ENCODE measurements at places on chromosomes 12 and 14. TPM values are rescaled to one million over a fixed set of nuclear protein-coding genes. Genes with fewer than 3 reads are reported as not detected.

The TMCC3 gene
- 4.9 TPM for total RNA-seq

GRCh38 chr12:96294831-96295230 is 100.7 kb downstream of the ELK3 start:
- DNase-seq = no peak

DNA sequence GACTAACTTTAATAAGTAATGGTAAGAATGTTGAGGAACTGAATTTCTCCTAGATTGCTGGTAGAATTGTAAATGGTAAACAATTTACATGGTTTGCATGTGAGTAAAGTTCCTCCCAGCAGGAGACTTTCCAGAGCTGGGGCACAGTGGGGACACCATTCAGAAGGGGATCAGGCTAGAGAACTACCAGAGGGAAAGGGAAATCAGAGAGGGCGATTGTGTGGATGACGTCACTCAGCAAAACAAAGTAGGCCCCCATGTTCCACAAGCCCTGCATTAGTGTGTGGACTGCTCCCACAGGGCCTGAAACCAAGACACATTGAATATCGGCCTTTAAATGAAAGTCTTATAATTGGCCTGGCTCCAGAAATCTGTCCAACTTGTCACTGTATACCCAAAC is 9.5 kb downstream of the RNASE11 start:
- no peak for DNase-seq

DNA sequence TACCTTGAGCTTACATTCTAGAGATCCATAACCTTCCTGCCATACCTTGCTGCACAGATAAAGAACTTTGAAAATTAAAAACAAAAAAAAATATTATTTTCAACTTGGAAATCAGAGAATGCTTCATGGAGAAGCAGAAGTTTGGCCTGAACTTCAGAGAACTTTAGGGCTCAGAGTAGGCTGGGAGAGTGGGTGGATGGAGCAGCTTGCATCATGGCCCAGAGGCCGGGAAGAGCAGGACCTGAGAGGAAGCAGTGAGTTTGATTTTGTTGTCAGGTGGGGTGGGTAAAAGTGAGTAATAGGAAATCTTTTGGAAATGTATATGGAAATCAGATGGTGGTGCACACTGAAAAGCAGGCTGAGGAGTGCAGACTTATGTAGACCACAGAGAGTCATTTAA is 228.5 kb upstream of the KRR1 start:
- DNase-seq = no peak

The TSHR gene
- not detected for total RNA-seq

The ANO2 gene
- 23.4 TPM for total RNA-seq

The PGF gene
- 4.6 TPM for total RNA-seq

The KRT86 gene
- not detected for total RNA-seq

- DNase-seq = no peak
Observed at GRCh38 chr12:112029301-112029700, 16.1 kb downstream of the ERP29 start.

The ELK3 gene
- total RNA-seq = 18.4 TPM

The OGFOD2 gene
- 14.1 TPM for total RNA-seq

- DNase-seq = no peak
Observed at GRCh38 chr12:91940826-91941570, 204.6 kb downstream of the BTG1 start.

DNA sequence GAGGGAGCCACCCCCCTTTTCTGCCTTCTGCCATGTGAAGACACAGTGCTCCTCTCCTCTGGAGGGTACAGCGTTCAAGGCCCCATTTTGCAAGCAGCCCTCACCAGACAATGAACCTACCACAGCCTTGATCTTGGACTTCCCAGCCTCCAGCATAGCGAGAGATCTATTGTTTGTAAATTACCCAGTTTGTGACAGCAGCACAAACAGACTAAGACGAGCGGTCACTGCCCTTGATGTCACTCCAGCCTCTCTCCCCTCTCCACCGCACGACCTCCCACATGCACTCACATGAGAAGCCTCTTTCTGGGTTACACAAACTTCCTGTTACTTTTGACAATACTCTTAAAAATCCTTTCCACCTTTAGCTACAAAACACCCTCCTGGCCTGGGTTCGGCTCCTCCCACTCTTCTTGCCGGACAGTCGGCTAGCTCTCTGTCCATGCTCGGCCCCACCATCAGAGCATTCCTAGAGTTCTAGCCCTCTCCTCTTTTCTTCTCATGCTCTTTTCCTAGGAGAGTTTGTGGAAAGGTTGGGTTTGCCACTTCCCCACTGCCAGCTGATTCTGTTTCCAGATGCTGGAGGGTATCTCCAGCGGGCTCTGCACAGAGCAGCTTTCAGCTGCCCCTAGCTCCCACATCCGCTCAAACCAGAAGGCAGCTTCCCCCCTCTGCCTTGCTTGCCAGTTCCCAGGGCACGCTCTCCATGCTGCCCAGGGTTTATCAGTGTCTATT is 124.3 kb downstream of the FOXN3 start:
- no peak for DNase-seq

GRCh38 chr14:99570544-99571302 is 33.3 kb downstream of the CCDC85C start:
- DNase-seq = no peak

DNA sequence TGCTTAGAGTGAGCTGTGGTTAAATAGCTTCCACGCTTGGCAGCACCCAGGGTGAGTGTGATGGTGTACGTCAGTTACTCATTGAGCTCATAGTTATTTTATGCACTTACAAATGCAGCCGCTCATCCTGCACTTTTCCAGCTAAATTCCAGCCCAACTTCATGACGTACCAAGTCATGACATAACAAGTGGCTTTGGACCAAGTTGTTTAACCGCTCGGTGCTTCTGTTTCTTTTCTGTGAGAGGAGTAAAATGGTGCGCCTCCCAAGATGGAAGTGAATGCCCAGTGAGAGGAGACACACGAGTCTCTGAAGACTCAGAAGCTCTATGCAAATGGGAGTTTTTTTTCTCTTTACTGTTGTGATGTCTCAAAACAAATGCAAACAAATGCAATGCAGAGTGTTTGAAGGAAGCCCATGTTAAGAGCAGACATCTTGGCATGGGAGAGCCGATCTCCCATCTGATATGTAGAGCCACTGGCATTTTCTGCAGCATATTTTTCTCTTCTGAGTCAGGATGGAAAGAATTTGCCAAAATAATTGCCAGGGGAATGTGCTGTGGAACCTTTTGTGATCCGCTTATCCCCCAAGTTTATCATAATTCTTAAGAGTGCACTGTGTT is 72.2 kb downstream of the FBXW8 start:
- no peak for DNase-seq

GRCh38 chr12:117047810-117048584 is 51.2 kb downstream of the TESC start:
- DNase-seq = peak; percentile 70

DNA sequence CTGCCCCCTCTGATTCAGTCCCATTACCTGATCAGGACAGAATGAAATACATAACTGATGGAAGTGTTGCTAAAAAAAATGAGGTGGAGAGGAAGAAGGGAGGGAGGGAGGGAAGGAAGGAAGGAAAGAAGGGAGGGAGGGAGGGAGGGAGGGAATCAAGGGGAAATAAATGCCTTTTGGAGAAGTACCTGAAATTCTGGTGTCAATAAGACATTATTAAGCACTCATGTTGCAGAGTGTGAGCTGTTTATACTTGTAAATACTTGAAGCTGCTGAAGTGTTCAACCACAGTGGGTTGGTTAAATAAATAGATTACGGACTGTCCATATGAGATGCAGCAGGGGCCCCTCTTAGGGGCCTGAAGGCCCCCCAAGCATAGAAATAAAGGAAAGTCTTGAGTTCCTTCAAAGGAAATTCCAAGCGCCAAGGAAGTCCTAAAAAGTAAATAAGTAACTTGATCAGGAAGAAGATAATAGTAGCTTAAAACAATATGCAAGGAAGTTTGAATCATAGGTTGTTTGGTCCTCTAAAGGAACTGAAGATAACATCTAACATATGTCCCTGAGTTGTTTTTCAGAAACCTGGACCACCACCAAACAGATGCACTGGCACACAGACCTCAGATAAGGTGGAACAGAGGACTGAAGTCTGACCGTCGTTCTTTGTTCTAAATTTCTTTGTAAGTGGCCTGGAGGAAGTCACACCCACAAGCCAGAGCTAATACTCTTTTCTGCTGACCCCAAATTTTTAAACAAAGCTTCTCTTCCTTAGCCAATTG is 110.8 kb downstream of the SEC23A start:
- no peak for DNase-seq

The ING4 gene
- total RNA-seq = 16.8 TPM

The FAM90A1 gene
- total RNA-seq = 0.62 TPM

The ACSM4 gene
- not detected for total RNA-seq

- no peak for DNase-seq
Observed at GRCh38 chr12:90502070-90502469, 452.9 kb downstream of the CCER1 start.
